ENCODE measurements at places on chromosomes 2 and 18. TPM values are rescaled to one million over a fixed set of nuclear protein-coding genes. Genes with fewer than 3 reads are reported as not detected.

DNA sequence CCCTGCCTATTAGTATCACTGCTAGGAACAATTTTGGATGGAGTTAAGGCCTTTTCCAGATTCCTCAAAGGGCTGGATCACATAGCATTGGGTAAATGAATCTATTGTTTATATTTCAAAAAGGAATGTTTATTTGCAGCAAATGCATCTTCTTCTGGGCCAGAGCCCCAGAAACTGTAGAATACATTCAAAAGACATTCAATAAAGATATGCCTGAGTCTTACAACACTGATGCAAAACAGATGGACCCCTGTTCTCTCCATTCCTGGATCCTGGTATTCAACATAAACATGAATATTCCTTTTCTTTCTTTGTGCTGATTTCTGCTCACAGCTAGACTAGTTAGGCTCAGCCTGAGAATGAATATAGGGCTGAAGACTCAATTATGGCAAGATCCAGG lies 227.2 kb upstream of the KLHL29 start:
- H3K4me3 ChIP-seq = no peak overlapping the region
- no peaks in the 10 kb centered on the region for H3K36me3 ChIP-seq
- no peak for DNase-seq
- no peaks in the 10 kb centered on the region for H3K27me3 ChIP-seq

- H3K4me1 ChIP-seq = no peaks in the 10 kb centered on the region
- no peak overlapping the region for H3K4me3 ChIP-seq
- H3K27me3 ChIP-seq = no peaks in the 10 kb centered on the region
- DNase-seq = no peak
- no peaks in the 10 kb centered on the region for H3K36me3 ChIP-seq
These were observed 241.9 kb upstream of the SLC14A2 start for GRCh38 chr18:45373286-45373880.

L3MBTL4 gene
- total RNA-seq = 0.23 TPM

GRCh38 chr2:175854665-175855064 lies 147.4 kb downstream of the LNPK start:
- H3K27me3 ChIP-seq = no peaks in the 10 kb centered on the region
- H3K36me3 ChIP-seq = no peaks in the 10 kb centered on the region

DNA sequence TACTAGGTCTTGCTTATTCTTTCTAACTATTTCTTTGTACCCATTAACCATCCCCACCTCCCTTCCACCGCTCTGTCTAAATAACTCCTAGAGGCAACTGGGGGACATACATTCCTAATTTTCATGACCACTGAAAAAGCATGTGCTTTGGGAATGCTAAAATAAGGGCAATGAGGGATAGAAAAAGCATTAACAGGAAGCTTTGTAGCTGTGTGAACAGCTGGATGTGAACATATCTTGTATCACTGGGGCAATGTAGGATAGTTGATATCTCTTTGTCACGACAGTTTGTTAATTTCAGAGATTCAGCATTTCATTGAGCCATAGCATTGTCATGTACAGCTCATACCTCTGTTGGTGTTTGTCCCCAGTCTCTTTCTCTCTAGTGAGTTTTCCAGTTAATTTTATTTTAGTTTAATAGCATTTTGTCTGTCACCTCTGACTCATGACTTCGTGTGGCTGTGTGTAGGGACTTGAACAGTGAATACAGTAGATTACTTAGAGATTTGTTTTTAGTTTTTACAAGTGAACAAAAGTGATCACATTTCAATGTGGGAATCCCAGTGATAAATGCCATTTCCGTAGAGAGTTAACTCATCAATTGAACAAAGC lies 230.3 kb upstream of the NRP2 start:
- H3K4me1 ChIP-seq = peaks cover 5% of the 10 kb centered on the region
- no peak overlapping the region for H3K27ac ChIP-seq
- no peaks in the 10 kb centered on the region for H3K36me3 ChIP-seq
- DNase-seq = no peak

DNA sequence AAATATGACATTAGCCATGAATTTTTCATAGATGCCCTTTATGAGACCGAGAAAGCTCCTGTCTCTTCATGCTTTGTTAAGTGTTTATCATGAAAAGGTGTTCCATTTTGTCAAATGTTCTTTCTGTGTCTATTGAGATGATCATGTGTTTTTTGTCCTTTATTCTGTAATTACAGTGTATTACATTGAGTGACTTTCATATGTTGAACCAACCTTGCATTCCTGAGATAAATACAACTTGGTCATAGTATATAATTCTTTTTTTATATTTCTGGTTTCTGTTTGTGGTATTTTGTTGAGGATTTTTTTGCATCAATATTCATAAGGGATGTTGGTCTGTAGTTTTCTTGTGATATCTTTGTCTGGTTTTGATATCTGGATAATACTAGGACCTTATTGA lies 52.9 kb upstream of the HPCAL1 start:
- no peak overlapping the region for H3K4me3 ChIP-seq

DNA sequence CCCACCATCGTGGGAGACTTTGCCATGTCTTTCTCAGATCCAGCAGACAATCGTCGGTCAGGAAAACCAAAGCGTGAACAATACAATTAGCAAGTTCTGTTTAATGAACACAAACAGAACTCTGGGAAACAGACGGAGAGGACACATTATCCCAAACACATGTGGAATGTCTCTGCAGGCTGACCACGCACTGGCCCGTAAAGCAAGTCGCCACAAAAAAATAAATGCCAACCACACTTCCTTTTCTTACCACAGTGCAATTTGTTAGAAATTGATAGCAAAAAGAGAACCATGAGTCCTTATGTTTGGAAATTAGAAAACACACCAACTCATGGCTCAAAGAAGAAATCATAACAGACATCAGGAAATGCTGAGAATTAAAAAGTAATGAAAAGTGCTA lies 210.9 kb downstream of the TWIST2 start:
- no peaks in the 10 kb centered on the region for H3K4me1 ChIP-seq
- no peak for DNase-seq
- H3K27ac ChIP-seq = no peak overlapping the region
